Right renal cortex interstitium (tissue), 3 donors: ENCODE measurements at places on chromosomes 12 and 14. TPM values are rescaled to one million over a fixed set of nuclear protein-coding genes. Genes with fewer than 3 reads are reported as not detected.

DNA sequence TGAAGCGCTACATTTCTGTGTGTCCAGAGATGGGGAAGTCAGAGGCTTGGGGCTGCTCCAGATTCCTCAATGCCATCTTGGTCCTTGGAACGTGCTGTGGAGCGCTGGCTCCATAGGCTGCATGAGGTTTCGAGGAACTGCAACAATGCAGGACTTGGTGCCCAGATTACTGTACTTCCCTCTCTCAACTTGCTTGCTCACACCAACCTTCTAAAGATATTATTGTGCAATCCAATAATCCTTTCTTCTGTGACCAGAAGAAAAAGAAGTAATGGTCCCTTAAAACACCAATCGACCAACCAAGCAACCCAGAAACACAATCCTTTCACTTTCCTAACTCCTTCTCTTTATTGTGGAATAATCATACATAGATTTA, 3.7 kb downstream of the PRICKLE1 start:
- no peak for DNase-seq

DNA sequence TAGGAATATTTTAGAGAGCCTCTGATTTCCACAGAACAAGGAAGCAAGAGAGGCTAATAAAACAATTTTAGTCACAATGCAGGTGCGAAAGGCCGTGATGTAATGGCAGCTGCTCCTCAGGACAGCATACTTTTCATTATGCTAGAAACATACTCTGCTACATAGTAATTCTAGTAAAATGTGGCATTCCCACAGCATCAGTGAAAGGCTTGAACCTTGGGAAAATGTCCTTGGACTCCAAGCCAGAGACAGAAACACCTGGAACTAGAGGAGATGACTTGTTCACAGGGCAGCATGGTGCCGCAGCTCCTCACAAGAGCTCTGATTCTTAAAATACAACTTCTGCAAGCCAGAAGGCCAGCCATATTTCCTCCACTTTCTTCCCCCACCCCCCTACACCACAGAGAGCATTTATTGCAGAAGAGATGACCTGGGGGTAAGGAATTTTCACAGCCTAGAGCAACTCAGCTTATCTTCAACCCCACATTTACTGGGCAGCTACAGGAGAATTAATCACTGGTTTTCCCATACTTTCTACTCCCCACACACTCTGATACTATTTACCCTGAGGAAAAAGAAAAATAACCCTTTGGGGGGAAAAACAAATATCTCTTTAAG, 15.8 kb downstream of the ABCC9 start:
- DNase-seq, result no peak

DNA sequence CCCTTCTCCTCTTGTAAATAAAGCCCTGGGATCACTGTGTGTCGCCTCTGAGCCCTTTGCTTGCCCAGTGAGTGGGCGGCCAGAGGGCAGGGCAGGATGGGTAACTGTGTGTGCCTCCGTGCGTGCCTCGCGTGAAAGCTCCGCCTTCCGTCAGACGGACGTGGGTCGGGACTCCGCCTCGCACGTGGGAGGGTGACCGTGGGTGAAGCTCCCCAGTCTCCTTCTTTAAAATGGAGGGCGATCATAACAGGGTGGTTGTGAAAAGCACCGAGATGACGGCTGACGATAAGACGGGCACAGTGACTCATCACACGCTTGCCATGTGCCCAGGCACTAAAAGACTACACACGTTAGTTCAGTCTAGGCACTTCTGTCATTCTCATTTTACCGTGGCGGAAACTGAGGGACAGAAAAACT, 9.2 kb downstream of the PHB2 start:
- DNase-seq, result no peak

SSTR1 gene
- 1.7 TPM for polyA plus RNA-seq
